ENCODE measurements at places on chromosomes 12 and 14.

DNA sequence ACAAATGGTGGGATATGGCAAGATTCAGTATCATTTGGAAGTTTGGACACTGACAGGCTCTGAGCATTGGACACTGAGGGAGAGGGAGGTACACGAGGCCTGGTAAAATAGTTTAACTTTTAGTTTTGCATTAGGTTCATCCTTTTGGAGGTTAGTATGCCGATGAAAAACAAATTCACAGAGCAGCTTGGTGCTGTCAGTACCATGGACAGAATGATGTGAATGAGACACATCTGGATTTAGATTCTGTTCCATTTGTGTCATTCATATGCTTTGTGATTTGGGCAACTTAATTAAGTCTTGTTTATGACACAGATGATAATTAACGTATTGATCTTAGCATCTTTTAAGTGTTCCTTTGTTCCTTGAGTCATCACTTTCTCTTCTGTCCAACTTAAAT, 33.7 kb downstream of the GPHN start:
- no peak for ATAC-seq

DNA sequence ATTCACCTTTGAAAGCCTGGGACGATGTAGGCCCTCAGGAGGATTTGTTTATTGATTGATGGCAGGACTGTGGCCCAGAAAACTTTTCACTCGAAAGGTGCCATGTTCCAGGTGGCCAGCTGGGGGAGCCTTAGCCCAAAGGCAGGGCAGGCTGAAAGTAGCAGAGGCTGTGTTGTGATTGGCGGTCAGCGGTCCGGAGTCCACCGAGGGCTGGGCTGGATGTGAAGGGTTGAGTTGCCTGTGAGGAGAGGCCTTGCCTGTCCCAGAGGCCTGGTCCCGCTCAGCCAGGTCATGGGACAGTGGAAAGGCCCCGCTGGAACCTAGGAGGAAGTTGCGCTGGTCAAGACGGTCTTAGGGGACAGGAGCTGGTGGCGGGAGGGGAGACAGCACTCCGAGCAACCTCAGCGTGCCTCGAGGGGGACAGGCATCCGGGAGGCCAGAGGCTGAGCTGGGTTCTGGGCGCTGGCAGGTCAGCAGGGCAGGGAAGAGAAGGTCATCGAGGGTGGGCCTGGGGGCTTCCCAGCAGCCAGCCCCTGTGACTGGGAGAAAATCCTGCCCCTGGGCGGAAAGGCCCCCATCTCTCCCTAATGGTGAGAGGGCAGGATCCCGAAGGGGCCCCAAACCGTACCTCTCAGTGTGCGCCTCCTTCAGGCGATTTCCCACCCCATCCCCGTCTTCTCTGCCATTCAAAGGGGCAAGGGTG, 26.3 kb downstream of the CMA1 start:
- ATAC-seq, result peak; percentile 98

GRCh38 chr12:116157845-116158267, 119.6 kb downstream of the MED13L start:
- no peak for ATAC-seq

GRCh38 chr12:32181498-32182175, 75.0 kb downstream of the BICD1 start:
- ATAC-seq, result peak; percentile 51

DNA sequence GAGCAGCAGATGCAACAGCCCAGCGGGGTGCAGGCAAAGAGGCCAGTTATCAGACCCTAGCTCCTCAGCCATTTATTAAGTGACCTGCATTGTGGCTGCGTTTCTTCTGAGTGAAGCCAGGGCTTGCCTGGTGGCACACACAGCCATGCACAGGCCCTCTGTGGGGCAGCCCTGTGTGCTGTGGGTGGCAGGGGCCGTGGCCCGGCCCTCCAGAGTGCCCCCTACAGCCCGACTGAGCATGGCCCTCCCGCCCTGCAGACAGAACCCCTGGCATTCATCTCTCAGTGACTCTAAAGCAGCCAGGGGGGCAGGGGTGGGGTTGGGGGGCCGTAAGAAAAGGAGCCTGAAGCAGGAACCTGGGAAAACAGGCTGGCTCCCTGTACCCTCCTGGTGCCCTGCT, 226.0 kb upstream of the PWP1 start:
- ATAC-seq, result no peak

DNA sequence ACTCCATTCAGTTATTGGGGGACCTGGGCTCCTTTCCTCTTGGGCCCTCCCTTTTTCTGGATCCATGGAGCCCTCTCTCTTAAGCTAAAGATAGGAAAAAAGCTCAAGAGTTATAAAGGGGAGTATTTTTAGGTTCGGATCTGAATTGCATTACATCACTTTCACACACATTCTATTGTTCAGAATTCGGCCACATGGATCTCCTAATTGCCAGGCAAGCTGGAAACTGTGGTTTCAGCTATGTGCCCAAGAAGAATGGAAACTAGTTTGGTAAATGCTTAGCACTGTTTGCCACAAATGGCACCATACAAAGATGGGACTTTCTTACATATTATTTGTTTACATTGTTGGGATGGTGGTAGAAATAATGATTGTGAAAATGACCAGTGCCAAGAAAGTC, 145.6 kb downstream of the LRIG3 start:
- ATAC-seq, result no peak

All from SK-N-SH treated with all-trans-retinoic acid at 6 μM for 48 hours (cell line).